Stimulated activated CD4-positive, alpha-beta T cell treated with anti-CD3 and anti-CD28 coated beads, Interleukin-15, amount 100 ng/mL, for 1 hour (primary cell): ENCODE measurements at places on chromosomes 16 and 17.

DNA sequence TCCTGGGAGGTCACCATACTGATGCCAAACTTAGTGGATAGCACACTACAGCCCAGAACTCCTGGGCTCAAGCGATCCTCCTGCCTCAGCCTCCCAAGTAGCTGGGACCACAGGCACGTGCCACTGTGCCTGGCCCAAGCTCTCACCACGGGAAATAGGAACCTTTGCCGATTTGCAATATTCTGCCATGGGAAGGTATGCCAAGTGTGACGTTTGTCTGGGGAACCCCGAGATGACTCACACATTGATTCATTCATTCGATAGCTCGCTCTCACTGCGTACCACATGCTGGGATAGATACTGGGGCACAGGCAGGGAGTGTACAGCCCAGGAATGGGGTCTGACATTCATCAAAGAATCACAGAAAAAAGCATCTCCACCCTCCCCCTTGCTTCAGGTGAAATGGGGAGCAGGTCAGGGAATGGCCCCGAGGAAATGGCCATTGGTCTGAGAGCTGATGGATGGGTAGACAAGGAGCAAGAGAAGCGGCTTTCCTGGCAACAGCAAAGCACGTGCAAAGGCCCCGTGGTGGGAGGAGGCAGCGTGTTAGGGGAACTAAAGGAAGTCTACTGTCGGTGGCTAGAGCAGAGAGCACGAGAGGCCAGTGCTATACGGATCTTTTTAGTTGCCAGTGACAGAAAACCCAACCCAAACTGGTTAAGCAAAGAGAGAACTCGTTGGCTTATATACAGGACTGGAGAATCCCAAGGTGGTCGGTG, 44.1 kb downstream of the DNAH17 start:
- DNase-seq: no peak

GRCh38 chr17:17200831-17201230, 5.3 kb downstream of the PLD6 start:
- DNase-seq: no peak

- DNase-seq: no peak
Observed at GRCh38 chr16:85004587-85005205, 6.6 kb downstream of the ZDHHC7 start.

- DNase-seq: no peak
Observed at GRCh38 chr16:85587762-85588556, 25.2 kb upstream of the GSE1 start.

- no peak for DNase-seq
Observed at GRCh38 chr16:86444261-86444660, 66.1 kb upstream of the FOXF1 start.

GRCh38 chr16:50933262-50933661, 191.4 kb downstream of the CYLD start:
- no peak for DNase-seq

GRCh38 chr16:85246973-85247372, 134.7 kb upstream of the CIBAR2 start:
- DNase-seq: no peak

DNA sequence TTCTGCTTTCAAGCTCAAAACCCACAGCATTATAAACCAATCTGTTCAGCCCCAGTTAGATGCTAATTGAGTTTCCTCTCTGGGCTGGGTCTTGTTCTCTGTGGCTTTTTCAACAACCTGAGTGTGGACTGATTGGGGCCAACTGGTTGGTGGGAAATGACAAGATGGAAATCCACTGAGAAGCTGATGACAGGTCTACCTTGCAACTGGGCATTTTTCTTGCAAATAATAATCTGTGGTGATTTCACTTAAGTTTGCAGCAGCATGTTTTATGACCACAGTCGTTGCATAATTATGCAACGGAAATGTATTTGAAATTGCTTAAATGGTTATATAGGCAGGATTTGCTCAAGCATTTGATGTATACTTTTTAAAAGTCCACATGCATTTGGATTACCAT, 69.9 kb downstream of the AKAP1 start:
- no peak for DNase-seq

- no peak for DNase-seq
Observed at GRCh38 chr16:69327585-69328310, 2.6 kb downstream of the PDF start.

GRCh38 chr17:60565233-60565632, 34.8 kb upstream of the PPM1D start:
- no peak for DNase-seq
